Fibroblast of skin of right biceps (primary cell): ENCODE measurements at places on chromosomes 16 and 17.
A peak's percentile ranks its signal among the peaks of the same experiment; 100 is the strongest.

GRCh38 chr16:81668243-81669097, 110.6 kb upstream of the PLCG2 start:
- no peak for DNase-seq

- DNase-seq, result no peak
Observed at GRCh38 chr16:30090610-30091331, 953 bp downstream of the TBX6 start.

DNA sequence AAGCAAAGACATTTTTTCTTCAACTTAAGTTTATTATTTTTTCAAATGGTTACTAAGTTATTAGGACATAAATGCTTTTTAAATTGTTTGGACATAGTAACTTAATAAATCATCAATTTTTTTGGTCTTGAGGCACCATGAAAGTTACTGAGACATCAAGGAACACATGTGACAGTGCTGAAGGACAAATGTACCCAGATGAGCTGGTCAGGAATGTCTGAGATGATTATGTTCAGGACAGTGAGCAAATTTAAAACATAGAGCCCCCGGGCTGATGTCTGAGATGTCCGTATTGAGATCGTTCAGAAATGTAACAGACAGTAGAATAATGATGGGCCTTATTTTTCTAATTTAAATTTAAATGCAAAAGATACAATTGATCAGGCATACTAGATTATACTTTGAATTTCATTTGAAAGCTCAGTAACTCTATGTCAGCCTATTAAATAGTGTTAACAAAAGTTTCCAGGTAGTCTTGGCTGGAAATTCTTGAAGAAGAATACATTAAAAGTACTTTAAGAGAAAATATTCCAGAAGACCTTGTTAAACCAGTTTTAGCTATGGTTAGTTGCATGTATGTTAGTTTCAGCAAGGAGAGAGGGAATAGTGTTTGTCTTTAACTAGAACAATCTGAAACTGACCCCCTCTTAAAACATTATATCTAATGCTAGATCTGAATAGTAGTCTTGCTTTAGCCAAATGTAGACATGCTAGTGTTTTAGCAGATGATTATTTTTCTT, 36.4 kb downstream of the SEC14L1 start:
- no peak for DNase-seq

DNA sequence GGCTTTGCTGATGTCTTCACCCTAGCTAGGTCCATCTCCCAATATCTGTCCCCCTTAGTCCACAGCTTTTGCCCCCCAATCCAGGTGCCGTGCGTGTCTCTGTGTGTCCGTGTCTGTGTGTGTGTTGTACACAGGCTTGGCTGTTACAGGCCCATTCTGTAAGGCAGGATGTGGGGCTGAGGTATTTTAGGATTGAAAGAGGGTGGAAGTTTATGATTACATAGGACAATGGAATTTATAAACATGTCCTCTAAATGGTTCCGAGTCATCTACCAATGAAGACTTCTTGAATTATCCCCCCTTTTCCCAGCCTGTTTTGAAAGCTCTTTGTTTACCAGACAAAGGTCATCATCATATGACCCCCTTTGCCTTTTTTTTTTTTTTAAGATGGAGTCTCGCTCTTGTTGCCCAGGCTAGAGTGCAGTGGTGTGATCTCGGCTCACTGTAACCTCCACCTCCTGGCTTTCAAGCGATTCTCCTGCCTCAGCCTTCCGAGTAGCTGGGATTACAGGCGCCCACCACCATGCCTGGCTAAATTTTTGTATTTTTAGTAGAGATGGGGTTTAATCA, 21.9 kb downstream of the ACE start:
- DNase-seq, result peak; percentile 82

DNA sequence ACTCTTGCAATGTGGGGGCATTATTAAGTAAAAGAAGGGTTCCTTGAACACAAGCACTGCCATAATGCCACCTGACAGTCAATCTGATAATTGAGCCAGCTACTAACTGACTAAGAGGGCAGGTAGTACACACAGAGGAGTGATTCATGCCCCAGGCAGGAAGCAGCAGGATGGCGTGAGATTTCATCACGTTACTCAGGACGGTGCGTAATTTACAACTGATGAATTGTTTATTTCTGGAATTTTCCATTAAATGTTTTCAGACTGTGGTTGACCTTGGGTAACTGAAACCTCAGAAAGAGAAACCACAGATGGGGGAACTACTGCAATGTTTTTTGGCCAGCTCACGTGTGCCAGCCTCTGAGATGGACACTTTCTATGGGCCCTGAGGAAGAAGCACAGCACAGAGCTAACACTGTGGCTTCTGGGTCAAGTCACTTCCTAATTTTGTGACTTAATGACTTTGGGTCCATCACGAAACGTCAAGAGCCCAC, 46.7 kb downstream of the C17orf67 start:
- peak; percentile 92 for DNase-seq

- no peak for DNase-seq
Observed at GRCh38 chr16:6160871-6161270, 1063.3 kb upstream of the EEF2KMT start.

- DNase-seq, result peak; percentile 81
Observed at GRCh38 chr16:51326131-51326856, 175.2 kb upstream of the SALL1 start.

- peak; percentile 35 for DNase-seq
Observed at GRCh38 chr17:28865946-28866752, 11.3 kb downstream of the ERAL1 start.

DNA sequence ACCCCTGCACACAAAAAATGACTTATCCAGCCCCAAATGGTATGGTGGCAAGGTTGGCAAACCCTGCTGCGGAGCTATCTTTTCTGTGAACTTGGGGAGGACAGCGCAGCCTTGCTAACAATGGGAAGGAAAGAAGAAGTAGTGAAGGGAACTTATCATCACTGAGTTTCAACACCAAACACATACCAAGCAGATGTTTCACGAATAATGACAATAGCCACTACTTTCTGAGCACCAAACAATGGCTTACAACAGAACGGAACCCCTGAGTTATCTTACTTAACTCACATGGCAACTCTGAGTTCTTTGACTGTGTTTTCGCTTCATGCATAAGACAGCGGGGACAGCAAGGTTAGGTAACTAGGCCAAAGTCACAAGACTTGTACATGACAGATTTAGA, 148.9 kb downstream of the XYLT1 start:
- DNase-seq, result no peak

DNA sequence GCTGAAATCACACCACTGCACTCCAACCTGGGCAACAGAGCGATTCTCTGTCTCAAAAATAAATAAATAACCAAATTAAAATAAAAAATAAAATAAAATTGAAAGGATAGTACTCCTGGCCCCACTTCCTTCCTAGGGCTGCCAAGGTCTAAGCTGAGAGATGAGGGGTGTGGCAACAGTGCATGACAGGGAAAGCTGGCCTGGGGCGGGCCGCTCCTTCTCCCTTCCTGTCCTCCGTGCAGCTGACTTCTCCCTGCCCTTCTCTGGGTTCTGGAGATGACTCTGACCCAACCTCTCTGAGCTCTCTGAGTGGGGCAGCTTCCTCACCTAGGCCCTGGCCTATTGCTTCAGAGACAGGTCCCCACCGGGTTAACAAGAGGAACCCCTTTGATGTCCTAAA, 8.7 kb upstream of the SLC25A39 start:
- no peak for DNase-seq

DNA sequence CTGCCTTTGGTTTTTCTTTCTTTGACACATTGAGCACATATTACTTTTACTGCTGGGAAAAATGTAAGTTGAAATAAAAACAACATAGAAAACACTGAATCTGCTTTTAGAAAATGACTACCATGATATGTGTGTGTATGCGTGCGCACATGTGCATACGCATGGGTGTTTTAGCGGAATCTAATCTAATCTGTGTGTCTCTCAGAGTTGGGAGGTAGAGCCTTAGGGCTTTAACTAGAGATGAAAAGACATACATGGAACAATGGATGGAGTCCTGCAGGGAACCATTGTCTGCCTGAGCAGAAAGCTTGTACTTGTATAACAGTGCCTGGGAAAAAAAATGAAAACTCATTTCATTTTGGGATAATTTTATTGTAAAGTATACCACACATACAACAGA, 12.4 kb downstream of the SLFN5 start:
- DNase-seq, result no peak

GRCh38 chr17:13962716-13963240, 106.5 kb upstream of the COX10 start:
- no peak for DNase-seq

GRCh38 chr16:14101415-14101814, 30.3 kb downstream of the MRTFB start:
- no peak for DNase-seq

DNA sequence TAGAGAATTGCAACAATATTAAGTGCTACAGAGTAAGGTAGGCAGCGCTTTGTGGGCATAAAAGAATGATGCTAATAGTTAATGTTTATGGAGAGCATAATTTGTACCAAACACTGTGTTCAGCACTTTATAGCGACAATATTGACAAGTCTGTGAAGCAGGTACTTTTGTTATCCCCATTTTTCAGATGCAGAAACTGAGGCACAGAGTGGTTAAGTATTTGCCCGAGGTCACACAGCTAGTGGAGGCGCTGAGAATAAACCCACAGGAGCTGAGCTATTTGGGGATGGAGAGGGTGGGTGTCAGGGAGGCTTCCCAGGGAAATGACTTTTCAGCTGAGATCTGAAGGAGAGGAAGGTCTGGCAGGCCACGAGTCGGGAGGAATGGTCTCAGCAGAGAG, 39.4 kb downstream of the TMEM186 start:
- no peak for DNase-seq

DNA sequence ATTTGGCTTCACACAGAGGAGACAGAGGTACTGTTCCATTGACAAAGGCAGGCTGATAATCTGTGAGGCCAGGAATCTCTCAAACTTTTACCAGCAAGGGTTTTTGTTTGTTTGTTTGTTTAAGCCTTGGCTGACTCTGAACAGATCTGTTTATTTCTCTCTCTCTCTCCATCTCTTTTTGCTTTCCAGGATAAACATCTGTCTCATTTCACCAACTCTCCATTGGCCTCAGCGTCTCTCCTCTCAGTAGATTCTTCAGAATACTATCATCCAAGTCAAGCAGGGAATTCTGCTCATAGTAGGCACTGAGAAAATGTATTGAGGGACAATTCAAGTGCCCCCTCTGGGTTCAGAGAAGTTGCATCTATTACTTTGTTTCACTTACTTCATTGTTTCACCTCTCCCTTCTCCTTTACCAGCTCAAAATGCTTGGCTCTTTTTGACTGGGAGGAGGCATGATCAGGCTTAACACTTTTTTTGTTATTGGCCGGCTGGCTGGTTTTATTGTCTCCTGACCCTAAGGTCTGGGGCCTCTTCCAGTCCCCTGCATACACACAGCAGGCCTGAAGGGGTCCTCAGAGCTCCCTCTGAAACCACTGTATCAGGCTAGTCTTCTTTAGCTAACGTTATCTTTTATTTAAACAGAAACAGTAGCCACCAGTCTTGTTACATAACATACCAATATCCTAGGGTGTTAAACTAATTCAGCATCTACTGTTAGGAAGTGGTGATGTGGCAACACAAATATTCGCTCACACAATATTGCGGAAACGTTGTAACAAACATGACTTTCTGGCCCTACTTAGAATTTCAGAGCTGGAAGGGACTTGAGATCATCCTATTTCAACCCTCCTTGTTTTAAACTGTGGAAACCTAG, 2.0 kb upstream of the YPEL2 start:
- peak; percentile 70 for DNase-seq

DNA sequence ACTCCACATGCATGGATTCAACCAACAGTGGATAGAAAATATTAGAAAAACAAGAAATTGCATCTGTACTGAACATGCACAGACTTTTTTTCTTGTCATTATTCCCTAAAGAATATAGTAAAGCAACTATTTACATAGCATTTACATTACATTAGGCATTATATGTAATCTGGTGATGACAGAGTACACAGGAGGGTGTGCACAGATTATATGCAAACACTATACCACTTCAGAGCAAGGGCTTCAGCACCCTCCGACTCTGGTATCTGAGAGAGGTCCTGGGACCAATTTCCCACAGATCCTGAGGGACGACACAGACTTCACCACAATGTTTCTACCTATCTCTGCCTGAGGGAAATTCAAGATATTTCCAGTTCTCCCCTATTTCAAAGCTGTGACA, 25.3 kb upstream of the KCTD5 start:
- no peak for DNase-seq

DNA sequence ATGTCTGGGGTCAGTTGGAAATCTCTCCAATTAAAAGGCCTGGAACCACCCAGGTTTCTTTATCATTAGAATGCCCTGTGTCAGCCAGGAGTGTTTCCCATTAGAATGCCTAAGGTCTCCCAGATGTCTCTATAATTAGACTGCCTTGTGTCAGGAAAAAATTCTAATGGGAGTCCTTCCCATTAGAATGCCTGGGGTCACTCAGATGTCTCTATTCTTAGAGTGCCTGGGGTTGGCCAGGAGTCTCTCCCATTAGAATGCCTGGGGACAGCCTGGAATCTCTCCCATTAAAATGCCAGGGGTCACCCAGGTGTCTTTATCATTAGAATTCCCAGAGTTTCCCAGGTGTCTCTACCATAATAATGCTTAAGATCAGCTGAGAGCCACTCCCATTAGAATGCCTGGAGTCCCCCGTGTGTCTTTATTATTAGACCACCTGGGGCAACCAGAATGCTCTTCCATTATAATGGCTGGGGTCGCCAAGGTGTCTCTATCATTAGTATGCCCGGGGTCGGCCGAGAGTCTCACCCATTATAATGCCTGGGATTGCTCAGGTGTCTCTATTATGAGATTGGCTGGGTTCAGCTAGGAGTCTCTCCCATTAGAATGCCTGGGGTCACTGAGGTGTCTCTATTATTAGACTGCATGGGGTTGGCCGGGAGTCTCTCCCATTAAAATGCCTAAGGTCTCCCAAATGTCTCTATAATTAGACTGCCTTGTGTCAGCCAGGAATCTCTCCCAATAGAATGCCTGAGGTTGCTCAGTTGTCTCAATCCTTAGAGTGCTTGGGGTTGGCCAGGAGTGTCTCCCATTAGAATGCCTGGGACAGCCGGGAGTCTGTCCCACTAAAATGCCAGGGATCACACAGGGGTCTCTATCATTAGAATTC, 2254.6 kb downstream of the TP53TG3F start:
- no peak for DNase-seq

- DNase-seq, result no peak
Observed at GRCh38 chr16:1961651-1962067, 2.3 kb downstream of the NDUFB10 start.

GRCh38 chr16:56108056-56108471, 83.2 kb upstream of the GNAO1 start:
- DNase-seq, result no peak

- peak; percentile 48 for DNase-seq
Observed at GRCh38 chr17:57422574-57423164, 166.3 kb downstream of the MSI2 start.
